ENCODE measurements at places on chromosomes 1 and 21.

GRCh38 chr1:153778051-153778823 lies 3.0 kb downstream of the SLC27A3 start:
- no peak for ATAC-seq

DNA sequence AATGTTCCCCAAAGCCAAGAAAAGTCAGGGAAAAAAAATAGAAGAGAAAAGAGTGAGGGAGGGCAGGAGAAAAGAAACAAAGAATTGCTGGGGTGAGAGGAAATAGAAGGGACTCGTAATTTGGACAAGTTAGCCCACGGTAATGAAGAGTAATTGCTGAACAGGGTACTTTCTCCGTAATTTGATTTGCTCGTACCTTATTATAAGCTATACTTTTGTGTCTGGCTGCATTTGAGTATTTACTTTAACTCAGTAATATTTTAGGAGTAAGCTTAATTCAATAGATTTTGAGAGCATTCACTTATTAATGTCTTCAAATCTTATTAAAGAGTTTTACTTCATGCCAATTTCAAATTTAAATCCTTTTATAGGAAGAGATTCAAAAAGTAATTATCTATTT lies 527.5 kb downstream of the COL11A1 start:
- ATAC-seq = no peak

GRCh38 chr1:231242516-231243198 lies 1.6 kb downstream of the GNPAT start:
- ATAC-seq = no peak

DNA sequence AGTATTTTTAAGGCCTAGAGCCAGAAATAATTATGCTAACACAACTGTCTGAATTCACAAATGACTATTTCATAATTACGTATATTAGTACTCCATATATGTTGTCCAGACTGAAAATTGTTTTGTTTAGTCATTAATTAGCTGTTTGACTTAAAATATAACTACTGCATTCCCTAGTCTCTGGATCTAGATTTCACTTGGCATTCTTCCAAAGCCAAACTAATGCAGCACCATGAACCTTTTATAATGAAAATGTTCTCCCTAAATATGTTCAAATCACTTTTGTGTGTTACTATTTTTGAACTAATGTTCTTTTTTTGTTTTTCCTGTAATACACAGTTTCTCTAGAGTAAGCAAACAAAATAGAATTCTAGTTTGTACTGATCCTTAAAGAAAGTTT lies 46.1 kb downstream of the CAMTA1 start:
- no peak for ATAC-seq

- ATAC-seq = no peak
Observed at GRCh38 chr1:94279038-94279437, 41.7 kb upstream of the ARHGAP29 start.

- ATAC-seq = no peak
Observed at GRCh38 chr1:104921525-104921924, 1171.8 kb downstream of the AMY1C start.

DNA sequence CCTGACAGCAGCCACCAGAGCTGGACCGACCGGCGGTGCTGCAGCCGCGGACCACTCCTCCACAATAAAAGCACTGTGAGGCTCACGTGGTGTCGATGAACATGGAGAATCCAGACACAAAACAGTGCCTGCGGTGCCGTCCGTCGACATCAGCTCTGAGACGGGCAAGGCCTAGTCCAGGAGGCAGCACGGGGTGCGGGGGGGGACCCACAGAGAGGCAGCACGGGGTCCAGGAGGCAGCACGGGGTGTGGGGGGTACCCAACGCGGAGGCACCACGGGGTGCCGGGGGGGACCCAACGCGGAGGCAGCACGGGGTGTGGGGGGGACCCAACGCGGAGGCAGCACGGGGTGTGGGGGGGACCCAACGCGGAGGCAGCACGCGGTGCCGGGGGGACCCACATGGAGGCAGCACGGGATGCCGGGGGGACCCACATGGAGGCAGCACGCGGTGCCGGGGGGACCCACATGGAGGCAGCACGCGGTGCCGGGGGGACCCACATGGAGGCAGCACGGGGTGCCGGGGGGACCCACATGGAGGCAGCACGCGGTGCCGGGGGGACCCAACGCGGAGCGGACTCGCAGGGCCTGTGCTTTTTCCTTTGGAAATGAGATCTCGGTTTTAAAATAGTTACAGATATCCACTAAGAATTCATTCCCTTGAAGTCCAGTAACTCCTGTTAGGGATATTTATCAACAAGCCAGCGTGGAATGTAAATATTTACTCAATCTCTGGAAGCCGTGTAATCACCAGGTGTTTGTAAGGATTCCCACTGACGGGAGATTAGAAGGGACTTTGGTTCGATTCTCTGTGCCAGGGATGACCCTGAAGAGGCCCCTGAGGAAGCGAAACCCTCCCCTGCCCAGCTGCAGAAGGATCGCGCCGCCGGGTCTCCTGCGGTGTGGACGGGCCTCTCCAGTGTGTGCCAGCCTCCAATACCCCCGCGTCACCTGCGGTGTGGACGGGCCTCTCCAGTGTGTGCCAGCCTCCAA lies 52.1 kb downstream of the COL6A1 start:
- no peak for ATAC-seq

DNA sequence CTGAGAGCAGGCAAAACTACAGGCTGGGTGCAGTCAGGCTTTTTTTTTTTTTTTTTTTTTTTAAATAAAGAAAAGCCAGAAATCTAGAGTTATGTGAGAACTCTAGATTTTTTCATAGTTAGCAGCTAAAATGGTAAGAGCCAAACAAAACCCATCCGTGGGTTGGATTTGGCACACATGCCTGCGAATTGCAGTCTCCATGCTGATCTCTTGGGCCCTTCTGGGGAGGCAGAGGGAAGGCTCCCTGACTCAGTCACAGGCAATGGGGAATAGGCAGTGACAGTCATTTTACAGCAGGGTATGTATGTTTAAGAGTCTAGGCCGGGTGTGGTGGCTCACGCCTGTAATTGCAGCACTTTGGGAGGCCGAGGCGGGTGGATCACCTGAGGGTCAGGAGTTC lies 2.6 kb downstream of the TXLNA start:
- ATAC-seq = no peak

DNA sequence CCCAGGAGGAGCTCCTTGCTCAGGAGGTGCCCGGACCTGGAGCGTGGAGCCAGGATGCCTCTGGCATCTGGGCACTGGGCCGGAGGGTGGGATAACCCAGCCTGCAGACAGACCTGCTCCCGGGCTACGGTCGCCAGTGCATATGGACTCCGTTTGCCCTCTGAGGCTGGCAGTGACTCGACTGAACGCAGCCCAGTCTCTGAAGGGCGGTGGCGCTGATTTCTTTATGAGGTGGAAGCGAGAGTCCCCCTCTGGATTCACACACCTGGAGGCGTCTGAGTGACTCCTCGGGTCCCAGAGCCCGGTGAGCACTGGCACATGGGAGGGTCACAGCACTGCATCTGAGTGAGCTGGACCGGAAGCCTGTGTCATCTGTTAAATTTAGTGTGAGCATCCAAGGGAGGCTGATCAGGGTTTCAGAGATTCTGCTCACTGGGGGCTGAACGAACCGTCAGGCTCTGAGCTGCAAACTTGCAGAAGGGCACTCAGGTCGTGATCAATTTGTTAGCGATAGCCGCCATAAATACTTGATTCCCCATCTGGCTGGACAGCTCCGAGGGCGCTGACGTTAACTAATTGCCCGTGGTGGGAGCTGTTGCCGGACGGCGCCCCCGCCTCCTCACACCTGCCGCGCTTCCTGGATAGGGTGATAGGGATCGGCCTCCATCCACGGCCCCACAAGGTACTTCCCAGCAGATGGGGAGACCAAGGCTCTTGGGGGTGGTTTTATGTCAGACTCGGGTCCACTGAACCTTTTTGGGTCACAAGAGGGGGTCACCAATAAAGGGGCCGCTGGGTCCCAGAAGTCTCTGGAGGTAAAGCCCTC lies 60.7 kb upstream of the TTC34 start:
- no peak for ATAC-seq

DNA sequence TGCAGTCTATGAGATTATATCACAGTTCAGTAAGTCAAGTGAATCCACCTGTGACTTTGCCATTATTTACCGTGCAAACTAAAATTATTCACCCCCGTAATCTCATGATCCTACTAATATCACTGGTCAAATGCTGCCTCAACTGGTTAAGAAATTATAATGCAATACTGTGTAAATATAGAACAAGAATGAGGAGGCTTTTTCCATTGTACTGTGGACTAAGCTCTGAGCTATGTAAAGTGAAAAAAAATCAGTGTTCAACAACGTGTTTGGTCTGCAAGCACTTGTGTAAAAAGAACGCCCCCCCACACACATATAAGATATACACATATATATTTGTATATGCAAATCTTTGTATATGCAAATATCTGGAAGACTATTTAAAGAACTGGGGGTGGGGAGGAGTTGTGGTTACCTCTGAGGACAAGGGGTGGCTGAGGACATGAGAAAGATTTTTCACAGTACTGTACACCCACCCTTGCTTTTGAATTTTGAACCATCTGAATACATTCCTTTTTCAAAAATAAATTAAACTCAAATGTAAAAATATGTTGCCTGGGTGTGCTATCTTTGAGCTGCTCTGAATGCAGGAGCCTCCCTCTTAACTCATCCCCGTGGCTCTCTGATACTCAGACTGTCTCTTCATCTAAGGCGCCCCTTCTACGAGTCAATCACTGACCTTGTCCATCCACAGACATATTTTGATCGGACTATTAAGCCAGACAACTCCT lies 57.0 kb downstream of the PTP4A2 start:
- ATAC-seq = no peak

- no peak for ATAC-seq
Observed at GRCh38 chr1:187396226-187396625, 567.5 kb downstream of the PLA2G4A start.

GRCh38 chr1:244160455-244161235 lies 109.6 kb downstream of the ZBTB18 start:
- no peak for ATAC-seq

DNA sequence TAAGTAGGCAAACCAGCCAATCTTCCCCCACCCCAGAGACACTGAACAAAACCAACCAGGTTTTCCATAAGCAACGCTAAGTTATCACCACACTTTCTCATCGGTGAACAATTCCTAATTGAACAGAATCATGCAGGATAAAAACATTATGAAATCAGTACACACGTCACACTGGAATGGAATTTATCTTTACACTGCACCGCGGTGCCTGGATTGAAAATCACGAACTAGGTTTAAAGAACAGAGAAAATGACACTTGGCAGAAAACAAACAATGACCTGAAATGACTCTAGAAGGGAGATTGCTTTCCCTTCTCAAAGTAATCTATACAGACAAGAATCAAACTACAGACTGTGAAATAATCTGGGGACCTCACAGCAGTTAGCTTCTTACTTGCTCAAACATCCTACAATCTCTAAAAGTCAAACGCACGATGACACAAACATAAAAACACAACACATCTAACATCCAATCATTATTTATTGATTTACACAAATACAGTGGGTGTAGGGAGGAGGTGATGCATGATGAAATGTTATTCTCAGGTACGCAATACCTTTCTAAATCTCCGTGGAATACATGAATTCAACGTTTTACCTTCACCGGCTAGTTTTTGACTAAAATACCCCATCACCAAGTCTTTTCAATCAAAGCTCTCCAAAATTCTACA lies 1.9 kb downstream of the EIF4G3 start:
- no peak for ATAC-seq

- no peak for ATAC-seq
Observed at GRCh38 chr1:4551706-4552105, 102.7 kb upstream of the AJAP1 start.

- no peak for ATAC-seq
Observed at GRCh38 chr1:108695535-108695934, 3.4 kb downstream of the PRPF38B start.

GRCh38 chr21:46187814-46188213 lies 3.6 kb upstream of the SPATC1L start:
- ATAC-seq = no peak

DNA sequence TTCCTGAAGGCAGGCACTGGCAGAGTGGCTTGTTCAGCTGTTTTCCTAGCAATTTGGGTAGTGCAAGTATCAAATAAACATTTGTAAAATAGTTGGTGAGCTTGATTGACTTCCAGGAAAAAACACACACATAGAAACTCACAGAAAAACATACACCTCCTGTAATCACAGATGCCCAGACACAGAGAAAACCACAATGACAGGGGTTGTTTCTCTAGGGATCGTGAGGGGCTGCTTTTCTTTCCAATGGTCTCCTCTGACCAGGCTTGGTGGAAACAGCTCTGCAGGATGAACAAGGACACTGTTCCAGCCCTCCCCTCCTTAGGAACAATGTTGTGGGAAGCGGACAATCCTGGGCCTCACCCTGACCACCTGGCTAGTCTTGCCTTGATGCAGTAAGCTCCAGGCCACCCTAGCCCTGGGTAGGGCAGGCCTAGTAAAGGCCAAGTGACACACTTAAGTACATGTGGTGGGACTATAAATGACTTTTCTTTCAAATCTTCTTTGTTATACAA lies 142.5 kb upstream of the HMGB4 start:
- no peak for ATAC-seq

- ATAC-seq = no peak
Observed at GRCh38 chr1:234089396-234089795, 184.9 kb downstream of the SLC35F3 start.

DNA sequence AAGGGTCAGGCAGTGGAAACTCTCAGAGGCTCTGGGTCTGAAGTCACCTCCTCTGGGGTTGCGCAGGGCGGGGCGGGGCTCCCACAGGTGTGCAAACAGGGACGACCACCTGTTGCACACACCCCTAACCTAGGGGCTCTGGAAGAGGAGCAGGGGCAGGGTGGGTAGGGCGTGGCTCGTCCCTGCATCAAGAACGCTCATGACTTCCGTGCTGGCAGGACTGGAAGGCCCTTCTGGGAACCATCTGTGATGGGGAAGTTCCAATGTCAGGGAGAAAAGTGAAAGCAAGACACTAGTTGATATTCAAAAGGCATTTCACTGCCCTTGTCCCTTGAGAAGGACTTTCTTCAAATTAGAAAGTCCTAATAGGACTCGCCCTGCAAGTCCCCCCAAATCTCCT lies 22.1 kb upstream of the CLSTN1 start:
- ATAC-seq = no peak

DNA sequence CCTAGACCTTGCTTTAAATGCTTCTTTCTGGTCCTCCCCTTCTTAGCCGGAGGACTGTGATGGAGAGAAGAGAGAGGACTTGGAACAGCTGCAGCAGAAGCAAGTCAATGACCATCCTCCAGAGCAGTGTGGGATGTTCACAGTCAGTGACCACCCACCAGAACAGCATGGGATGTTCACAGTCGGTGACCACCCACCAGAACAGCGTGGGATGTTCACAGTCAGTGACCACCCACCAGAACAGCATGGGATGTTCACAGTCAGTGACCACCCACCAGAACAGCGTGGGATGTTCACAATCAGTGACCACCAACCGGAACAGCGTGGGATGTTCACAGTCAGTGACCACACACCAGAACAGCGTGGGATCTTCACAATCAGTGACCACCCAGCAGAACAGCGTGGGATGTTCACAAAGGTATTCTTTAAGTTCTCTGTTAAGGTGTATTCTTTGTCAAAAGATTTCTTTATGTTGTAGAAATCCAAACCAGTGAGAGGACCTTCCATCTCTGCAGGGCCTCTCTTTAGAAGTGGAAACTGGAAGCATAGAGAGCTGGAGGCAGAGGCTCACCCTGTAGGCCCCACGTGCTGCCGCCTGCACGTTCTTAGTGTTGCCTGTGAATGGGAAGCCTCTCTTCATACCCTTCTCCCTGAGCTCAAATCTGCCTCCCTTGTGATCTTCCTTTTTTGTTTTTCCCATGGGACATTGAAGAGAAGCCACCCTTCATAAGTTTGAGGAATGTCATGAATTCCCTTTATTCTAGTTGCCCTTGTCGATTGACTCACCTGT lies 10.6 kb downstream of the PCNT start:
- ATAC-seq = no peak

- no peak for ATAC-seq
Observed at GRCh38 chr21:46518983-46519583, 60.4 kb downstream of the DIP2A start.

GRCh38 chr1:235246022-235246948 lies 81.7 kb downstream of the ARID4B start:
- no peak for ATAC-seq

Measured in gastroesophageal sphincter (tissue), 4 donors.